ENCODE measurements at places on chromosomes 4 and X.

- DNase-seq: no peak
Observed at GRCh38 chrX:132689612-132690563, 201.1 kb upstream of the MBNL3 start.

DNA sequence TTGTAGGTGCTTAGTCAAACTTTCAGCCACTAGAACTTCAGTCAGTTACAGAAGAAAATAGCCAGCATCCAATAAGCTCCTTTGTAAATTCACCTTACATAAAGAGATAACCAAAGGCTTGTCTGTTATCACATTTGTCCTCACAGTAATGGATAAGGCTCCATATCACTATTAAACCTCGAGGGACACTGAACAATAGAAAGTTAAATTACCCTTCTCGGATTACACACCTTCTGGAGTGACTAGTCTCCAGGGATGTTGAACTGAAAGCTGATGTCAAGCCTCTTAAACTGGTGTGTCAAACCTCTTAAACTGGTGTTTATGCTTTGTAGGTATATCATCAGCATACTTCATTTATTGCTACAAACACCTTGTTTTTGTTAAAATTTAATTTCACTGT lies 639.0 kb downstream of the CENPC start:
- no peak for DNase-seq

DNA sequence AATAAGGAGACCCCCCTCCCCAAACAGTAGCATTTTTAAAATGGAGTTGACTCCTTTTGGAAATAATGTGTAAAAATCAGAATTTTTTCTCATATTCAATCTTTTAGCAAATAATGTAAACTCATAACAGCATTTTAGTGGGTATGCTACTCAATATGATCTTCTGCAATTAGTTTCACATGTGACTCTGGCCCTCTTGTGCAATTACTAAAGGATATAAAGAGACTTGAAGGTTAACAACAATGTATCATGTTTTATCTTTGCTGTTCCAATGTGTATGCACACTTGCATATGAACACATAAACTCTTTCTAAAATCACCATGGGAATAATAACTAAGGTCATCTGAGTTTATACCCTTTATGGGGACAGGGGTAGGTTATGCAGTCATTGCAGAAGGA lies 39.9 kb upstream of the RXFP1 start:
- DNase-seq: no peak

- DNase-seq: no peak
Observed at GRCh38 chrX:112664924-112665323, 14.8 kb downstream of the LHFPL1 start.

DNA sequence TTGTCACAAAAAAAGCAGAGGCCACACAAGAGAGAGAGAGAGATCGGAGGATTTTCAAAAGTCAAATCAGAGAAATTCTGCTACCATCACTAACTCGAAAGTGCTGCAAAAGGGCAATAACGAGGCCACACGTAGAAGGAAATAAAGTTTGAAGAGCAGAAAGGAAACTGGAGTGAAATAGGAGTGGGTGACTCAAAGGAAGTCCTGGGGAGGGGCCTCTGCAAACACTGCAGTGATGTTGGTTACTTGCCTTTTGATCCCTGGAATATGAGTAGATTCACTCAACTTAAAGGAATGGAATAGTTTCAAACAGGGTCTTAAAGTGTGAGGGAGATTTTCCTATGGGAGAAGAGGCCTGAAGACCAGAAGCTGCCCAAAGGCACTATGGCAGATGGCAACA lies 663.4 kb upstream of the LCORL start:
- DNase-seq: no peak

DNA sequence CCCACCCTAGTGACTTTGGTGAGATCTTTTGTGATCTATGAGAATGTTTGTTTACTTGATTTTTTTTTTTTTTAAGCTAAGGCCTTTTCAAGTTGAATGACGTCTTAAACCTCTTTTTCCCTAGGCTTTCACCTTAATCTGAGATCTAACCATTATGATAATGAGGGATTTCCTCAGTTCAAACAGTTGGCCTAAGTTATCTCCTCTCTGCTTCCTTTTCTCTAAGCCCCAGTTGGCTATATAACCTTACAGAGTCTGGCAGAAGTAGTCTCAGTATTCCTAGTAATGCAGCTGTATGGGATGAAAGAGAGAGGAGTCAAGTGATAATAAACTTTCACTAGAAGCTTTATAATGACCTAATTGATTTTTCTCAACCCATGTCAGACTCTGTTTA lies 99.0 kb downstream of the STIM2 start:
- no peak for DNase-seq
